ENCODE measurements at places on chromosomes 4 and X.

- no peak for DNase-seq
Measured at GRCh38 chrX:12970691-12971202, 4.2 kb upstream of the TMSB4X start.

DNA sequence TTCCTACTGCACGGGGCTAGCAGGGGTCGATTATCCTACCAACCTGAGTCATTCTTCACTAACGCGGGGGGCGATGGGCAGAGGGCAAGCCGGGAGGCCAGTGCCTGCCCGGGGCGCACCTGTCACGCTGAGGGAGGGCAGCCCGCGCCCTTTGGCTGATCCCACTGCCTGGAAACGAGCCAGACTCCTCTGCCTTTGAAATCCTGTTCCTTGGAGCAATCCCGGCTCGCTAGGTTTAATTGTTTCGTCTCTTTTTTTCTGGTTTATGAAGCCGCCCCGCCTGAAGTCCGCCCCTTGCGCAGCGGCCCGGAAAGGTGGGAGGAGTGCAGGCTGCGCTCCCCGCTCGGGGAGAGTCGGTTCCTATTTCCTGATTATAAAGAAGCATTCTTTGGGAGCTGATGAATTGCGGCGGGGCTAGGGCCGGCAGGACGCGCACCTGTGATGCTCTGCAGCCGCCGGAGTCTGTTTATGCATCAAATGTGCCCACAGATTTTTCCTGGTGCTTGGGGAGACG lies 484.2 kb downstream of the BCOR start:
- DNase-seq = peak; percentile 38

GRCh38 chrX:18964901-18965300 lies 19.0 kb downstream of the PHKA2 start:
- DNase-seq = no peak

DNA sequence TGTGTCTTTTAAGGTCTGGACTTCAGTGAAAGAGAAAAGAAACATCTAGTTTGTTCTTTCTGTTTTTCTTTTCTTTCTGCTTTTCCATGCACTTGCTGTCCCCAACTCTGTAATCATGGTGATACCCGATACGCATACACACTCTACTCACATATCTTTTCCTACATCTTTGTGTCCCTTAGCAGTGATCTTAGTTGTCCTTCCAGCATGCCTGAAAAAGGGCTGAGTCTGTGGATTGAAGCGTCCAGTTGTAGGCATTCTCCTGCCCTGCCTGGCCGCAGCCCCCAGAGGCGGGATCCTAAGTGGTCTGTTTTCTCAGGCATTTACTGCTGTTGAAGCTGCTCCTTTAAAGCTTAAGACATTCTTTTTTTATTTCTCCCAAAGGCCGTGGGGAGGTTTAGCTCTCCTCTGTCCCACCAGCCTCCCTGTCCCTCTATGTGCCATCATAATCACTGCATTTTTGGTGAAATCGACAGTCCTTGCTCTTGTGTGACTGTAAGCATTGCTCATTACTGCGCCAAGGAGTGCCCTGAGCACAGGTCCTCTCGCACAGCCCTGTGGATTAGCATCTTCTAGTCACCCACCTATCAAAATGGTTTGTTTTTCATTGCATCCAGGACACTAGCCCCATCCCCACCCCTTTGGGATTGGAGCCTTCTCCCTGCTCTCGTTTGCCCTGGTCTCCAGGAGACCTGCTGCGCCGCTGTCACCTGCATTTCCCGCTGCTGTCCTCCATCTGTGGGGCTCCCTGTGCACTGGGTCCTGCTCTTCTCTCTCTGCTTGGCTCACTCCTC lies 4.4 kb downstream of the RGS12 start:
- no peak for DNase-seq

GRCh38 chrX:17829566-17829965 lies 31.5 kb downstream of the RAI2 start:
- no peak for DNase-seq

DNA sequence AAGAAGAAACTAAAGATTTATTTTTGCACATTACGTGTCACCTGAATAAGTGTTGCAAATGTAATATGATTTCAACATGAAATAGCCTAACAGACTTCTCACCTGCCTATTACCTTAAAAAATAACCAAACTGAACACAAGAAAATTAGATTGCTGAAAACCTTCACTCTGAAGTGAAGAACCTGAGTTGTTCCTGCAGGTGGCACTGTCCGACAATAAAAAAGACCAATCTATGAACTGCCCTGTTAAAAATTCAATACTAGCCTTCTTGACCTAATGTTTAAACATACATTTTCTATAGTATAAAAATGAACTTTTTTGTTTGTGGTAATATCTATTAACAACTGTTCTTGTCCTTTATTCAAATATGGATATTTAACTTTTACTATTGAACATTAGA lies 69.2 kb upstream of the PNPLA4 start:
- DNase-seq = no peak

GRCh38 chr4:87949961-87950360 lies 25.6 kb upstream of the SPP1 start:
- no peak for DNase-seq

- no peak for DNase-seq
Measured at GRCh38 chr4:37839426-37839825, 12.9 kb downstream of the PGM2 start.

DNA sequence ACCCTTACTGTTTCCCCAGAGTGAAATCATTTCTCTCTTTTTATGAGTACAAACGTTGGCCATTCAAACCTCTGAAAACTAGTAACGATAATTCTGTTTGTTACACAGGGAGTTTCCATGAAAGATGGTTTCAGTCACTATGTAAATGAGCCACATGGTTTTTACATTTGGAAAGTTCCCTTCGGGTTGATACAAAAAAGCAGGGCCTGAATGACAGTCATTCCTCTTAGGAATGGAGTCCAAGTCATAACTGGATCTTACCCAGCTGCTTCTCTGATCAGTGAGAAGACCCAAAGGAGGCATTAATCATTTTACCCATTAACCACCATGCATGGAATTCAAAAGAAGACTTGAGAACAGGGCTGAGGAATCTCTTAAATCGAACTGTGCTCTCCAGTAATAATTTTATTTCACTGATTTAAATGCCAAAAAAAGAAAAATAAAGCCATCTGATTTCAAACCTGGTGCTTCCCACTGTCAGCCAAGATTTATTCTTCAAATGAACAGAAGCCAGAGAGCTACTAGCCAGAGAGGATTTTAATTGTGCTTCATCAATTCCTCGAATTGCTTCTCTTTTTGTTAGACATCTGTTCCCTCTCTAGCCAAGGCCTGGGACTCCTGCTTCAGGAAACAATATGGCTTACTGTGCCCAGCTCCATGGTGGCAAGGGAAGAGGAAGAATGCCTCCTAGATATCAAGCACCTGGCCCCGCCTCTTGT lies 3.2 kb downstream of the SOWAHB start:
- no peak for DNase-seq

DNA sequence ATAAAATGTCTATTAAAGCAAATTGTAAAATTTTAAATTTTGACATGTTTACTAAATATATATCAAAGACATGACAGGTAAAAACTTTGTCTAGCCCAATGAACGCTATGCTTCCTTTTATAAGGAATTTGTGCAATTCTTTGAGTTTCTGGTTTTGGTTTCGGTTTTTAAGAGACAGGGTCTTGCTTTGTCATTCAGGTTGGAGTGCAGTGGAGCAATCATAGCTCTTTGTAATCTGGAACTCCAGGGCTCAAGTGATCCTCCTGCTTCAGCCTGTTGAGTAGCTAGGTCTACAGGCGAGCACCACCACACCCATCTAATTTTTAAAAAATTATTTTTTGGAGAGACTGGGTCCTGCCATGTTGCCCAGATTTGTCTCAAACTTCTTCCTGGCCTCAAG lies 60.7 kb downstream of the BLTP1 start:
- no peak for DNase-seq

- peak; percentile 44 for DNase-seq
Measured at GRCh38 chrX:131841496-131842437, 181.3 kb upstream of the STK26 start.

DNA sequence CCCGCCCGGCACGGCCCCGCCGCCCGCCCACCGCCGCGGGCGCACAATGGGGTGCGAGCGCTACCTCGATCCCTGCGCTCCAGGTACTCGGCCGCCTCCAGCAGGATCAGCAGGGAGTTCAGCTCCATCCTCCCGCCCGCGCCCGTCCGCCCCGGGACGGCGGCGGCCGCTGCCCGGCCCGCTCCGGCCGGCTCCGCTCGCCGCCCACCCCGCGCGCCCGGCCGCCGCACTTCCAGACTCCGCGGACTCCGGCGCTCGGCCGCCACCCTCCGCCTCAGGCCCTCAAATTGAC lies at the start of gene MXD4:
Gene MXD4 (minus strand): TSS at position 257 of the 292 bp plus-strand sequence. CDS start 129 bp downstream, at position 128.
- DNase-seq = no peak

DNA sequence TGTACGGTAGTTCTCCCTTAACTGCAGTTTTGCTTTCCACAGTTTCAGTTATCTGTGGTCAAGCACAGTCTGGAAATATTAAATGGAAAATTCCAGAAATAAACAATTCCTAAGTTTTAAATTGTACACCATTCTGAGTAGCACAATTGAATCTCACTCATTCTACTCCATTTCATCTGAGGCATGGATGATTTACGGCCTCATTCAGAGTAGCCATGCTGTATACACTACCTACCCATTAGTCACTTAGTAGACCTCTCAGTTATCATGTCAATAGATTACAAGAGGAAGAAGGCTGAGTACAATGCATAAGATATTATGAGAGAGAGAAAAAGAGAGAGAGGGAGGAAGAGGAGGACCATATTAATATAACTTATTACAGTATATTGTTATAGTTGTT lies 77.5 kb downstream of the ENOX2 start:
- no peak for DNase-seq

- peak; percentile 9 for DNase-seq
Measured at GRCh38 chr4:80058740-80059139, 14.3 kb downstream of the ANTXR2 start.

- DNase-seq = no peak
Measured at GRCh38 chr4:95627024-95627605, 78.3 kb upstream of the UNC5C start.
